ENCODE measurements at places on chromosomes 16 and 17.

DNA sequence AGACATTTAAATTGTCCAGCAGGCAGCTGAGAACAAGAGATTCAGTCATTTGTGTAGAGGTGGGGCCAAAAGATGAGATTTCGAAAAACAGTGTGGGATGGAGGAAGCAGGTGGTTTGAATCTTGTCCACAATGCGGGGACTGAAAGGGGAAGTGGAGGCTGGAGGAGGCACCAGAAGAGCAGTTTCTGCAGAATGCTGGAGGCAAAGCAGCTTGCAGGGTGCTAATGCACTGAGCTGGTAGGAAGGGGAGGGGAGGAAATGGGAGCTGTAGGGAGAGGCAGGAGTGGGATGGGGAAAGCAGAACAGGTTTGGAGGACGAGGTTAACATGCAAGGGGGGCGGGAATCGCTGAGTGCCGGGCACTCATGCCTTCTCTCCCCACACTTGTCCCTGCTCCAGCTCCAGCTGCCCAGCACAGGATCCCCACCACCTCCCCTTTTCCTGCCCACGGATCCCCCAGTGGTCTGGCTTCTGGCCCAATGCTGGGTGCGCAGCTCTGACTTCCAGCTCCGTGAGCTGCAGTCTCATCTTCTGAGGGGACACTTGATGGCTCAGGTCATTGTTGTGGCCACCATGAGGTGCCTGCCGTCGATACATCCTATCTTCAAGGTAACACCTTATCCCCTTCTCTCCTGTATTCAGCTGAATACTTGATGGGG, 9.4 kb downstream of the C17orf100 start:
- no peak for DNase-seq

GRCh38 chr16:873889-874288, 73.4 kb upstream of the GNG13 start:
- no peak for DNase-seq

GRCh38 chr16:57497121-57497520, 10.8 kb upstream of the DOK4 start:
- DNase-seq: no peak

DNA sequence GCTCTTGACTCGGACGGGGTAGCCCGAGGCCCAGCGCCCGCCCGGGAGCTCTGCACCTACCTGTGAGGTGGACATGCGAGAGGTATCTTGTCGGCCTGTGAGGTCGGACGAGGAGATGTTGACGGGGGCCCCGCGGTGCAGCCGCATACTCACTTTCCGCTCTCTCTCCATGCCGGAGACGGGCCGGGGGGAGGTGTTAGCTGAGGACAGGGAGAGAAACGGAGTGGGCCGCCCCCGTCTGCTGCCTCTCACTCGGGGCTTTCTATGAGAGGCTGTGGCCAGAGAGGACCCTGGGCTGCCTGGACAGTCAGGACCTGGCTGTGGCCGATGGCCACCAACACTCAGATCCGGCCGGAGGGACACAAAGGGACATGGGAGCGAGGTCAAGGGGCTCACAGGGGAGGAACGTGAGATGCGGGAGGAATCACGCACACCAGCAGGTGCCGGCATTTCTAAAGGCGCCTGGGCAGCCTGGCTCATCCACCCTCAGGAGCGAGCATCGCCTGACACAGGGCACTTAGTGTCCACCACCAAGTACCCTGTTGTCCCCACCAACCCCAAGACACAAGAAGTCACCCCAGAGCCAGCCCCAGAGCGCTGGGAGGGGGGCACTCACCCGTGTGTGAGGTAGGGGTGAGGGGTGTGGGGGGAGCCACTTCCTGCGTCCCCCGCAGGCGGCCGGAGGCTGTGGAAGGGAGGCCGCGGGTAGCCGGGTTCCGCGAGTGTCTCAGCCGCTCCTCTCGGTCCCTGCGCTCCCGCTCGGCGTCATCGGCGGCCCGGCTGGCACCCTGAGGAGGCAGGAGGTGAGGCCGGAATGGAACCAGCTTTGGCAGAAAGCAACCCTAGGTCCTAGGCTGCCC, 20.2 kb downstream of the SLC16A3 start:
- DNase-seq: no peak

GRCh38 chr17:59521465-59522126, 43.8 kb upstream of the DHX40 start:
- DNase-seq: peak; percentile 59

- DNase-seq: no peak
Observed at GRCh38 chr17:34095106-34095505, 160.0 kb upstream of the CCL2 start.

DNA sequence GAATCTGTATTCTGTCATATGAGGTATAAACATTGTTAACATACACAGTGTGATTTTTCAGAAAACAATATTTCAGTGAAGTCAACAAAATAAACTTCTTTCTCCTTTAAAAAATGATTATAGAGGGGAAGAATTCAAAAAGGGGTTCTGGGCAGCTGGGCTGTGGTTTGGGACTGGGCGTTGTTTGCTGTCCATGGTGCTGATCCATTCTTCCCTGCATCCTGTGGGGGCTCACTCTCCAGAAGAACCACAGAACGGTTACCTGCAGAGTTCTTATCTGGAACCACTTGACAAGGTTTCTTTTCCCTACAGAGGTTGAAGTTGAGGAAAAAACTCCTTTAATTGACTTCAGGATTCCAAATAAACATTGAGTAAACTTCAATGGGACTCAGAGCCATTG, 1091.0 kb downstream of the CDH8 start:
- no peak for DNase-seq

DNA sequence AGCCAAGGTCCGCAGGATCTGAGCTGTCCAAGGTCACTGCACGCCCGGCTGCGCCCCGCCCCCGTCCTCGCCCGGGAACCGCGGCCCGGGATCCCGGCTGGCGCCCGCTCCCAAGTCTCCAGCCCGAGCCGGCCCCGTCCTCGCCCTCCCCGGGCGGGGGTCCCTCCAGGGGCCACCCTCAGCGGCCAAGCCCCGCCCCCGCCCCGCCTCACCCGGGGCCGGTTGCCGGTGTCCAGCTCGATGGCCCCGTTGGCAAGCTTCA, 216 bp downstream of the VPS9D1 start:
- no peak for DNase-seq

DNA sequence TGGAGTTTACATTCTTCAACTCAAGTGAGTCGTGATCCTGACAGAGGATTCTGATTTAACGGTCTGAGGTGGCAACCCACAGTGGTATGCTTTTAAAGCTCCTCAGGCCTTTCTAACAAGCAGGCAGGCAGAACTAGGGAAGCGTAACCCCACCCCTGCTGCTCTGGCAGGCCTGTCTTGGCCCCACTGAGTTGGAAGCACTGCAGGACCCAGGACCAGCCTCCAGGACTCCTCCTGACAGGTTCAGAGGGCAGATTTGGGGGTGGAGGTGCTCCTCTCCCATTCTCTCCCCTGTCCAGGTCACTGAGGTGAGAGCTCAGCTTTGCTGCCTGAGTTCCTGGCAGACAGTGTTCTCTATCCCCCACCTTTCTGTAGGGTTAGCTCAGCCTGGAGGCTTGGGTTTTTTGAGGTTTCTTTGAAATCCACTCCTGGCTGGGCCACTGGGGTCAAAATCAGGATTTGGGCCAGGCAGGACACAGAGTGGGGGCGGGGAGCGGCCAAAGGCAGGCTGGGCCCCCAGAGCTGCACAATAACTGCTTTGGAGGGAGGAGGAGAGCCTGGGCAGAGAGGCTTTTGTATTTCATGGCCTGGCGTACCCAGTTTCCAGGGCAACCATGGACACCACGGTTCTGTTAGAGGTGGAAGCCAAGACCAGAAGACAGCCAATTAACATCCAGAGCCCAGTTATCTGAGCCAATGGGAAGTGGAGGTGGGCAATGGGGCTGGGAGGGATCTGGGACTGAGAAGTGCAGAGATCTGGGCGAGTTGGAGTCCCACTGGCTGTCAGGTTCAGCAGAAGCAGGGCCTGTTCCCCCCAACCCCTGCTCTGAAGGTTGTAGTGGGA, 9.5 kb downstream of the MRPL27 start:
- no peak for DNase-seq

DNA sequence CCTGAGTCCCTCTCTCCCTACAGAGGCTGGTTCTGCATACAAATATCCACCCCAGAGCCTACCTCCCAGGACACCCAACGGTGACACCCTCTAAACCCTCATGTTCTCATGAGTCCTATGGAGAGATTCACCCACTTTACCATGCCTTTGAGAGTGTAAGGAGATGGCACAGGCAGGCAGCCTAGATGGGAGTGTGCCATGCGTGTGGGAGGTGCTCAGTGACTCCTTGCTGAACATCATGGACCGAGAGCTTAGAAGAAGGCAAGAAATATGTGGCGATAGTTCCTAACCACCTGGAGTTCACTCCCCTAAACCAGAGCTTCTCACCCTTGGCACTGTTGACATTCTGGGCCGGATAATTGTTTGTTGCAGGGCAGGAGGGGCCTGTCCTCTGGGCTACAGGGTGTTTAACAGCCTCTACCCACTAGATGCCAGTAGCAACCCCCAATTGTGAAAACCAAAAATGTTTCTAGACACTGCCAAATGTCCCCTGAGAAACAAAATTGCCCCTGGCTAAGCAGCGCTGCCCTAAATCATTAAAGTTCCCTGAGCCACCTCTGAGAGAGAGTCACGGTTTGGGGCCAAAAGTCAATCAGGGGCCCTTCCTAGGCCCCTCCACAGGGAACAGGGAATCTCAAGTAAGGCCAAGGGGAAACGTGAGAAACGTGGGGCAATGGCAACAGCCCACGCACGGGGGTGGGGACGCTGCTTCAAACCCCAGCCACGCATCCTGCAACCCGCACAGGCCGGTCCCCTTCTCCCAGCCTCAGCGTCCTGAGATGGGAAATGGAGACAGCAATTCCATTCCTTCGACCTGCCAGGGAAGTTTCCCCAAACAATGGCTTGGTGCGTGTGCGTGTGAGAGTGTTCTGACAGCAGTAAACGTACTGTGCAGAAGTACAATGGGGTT, 66.8 kb downstream of the C16orf78 start:
- DNase-seq: no peak

GRCh38 chr16:19346335-19346922, 60.9 kb downstream of the CLEC19A start:
- DNase-seq: no peak

- no peak for DNase-seq
Observed at GRCh38 chr16:50011707-50012106, 13.3 kb upstream of the CNEP1R1 start.

GRCh38 chr17:21263376-21263775, 10.2 kb upstream of the NATD1 start:
- DNase-seq: no peak

DNA sequence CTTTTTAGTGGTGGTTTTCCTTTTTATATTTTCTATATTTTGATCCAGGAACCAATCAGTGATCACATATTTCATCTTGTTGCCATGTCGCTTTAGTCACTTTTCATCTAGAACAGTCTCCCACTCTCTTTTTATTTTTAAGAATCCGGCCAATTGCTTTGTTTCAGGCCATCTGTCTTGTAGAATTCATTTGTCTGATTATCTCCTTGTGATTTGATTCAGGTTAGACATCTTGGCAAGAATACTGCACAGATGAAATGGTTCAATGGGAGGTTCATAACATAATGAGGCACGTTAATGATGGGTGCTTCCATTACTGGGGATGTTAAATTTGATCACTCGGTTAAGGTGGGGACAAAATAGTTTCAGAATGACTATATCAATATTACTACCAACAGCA, 49.1 kb downstream of the NUP88 start:
- no peak for DNase-seq

DNA sequence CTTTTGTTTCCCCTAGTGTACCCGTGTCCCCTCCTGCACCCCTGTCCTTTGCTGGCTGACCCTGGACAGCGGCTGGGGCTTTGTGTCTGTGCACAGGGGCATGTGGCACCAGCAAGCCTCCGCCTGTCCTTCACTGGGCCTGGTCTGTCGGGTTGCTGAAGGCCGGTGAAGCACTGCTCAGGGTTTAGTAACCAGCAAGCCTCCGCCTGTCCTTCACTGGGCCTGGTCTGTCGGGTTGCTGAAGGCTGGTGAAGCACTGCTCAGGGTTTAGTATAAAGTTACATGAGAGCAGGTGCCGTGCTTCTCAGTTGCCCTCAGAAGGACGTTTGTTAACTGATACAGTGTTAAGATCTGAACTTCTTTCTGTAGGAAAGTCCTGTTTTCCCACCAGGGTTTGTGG, 33.8 kb downstream of the DEF8 start:
- no peak for DNase-seq

DNA sequence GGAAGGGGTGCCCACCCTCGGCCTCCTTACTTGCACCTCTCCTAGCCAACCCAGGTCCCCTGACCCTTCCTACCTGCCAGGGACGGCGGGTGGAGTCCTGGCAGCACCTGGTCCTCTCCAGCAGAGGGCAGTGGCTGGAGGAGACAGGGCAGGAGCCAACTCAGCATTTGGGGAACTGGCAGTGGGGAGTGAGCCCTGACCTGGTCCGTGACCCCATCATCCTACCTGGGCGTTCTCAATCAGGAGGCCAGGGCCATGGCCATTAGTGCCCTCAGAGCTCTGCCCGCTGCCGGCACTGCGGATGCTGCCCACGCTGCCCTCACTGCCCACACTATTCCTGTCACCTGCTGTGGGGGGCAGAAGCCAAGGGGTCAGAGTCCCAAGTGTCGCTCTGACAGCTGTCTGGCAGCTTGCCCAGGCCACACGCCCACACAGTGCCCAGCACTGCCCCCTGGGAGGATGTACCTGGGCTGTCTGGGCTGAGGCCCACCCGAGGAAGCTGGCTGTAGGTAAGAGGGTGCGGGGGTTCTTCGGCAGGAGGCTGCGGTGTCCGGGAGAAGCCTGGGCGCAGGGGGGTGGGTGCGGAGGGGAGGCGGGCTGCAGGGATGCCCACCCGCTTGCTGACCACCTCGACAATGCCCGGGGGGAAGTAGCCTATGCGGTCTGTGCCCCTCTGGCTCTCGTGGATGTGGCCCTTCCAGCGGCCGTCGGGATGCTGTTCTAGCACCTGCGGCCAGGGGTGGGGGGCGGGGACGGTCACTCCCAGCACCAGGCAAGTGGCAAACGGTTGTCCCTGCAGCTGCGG, 10.8 kb downstream of the CASKIN2 start:
- DNase-seq: peak; percentile 56

GRCh38 chr16:65294708-65295107, 172.8 kb upstream of the CDH11 start:
- DNase-seq: no peak

DNA sequence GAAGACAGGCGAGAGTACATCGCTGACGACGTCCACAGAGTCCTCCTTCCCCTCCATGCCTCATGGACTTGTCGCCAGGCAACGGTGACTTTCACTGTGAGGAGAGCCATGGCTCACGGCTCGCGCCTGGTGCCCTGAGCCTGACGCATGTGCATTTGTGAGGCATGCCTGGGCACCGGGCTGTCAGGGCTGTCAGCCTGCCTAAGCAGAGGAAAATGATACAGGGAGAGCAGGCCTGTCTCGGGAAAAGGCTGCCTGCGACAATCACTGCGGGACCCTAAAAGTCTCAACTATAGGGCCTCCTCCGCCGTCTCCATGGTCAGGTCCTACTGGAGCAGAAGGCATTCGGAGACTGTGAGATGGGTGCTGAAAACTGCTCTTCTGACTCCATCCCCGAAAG, 135.5 kb upstream of the WSB1 start:
- no peak for DNase-seq

DNA sequence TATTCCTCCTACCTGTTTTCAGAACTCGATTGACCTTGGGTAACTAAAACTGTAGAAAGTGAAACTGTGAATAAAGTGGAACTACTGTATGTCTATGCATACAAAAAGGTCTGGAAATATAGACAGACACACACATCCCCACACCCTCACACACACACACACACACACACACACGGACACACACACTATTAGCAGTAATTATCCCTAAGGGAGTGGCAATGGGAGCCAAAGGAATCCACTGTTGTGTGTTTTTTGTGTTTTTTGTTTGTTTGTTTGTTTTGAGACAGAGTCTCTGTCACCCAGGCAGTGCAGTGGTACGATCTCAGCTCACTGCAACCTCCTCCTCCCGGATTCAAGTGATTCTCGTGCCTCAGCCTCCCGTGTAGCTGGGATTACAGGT, 26.6 kb upstream of the SRCIN1 start:
- no peak for DNase-seq

All from activated T-cell treated with anti-CD3 and anti-CD28 coated beads, Interleukin-2, amount 50 U/mL, for 1 hour (primary cell).